Mesothelial cell of epicardium (in vitro differentiated cells): ENCODE measurements at places on chromosomes 12 and 14.

DNA sequence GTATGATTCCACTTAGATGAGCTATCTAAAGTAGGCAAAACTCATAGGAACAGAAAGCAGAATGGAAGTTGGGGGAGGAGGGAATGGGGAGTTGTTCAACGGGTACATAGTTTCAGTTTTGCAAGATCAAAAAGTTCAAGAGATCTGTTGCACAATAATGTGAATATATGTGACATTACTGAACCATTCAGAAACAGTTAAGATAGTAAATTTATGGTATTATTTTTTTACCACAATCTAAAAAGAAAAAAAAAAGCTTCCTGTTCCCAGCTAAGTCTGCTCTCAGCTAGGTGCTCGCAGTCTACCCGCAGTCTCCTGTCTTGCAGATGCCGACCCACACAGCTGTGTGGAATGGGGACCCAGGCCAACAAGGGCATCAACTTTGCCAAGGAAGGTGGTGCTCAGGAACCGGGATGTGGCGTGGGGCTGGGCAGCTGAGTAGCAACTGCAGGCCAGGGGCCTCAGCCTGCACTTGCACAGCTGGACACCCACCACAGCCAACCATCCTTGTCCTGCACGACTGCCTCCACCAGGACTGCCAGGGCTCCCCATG lies 15.3 kb upstream of the ANO6 start:
- H3K4me3 ChIP-seq: no peak overlapping the region
- H3K36me3 ChIP-seq: no peaks in the 10 kb centered on the region
- no peak overlapping the region for H3K27ac ChIP-seq
- DNase-seq: no peak
- no peaks in the 10 kb centered on the region for H3K27me3 ChIP-seq

- H3K36me3 ChIP-seq: peaks cover 1% of the 10 kb centered on the region
- H3K27ac ChIP-seq: peak overlapping the region; percentile 73
- H3K4me3 ChIP-seq: no peak overlapping the region
- H3K4me1 ChIP-seq: peaks cover 21% of the 10 kb centered on the region
- no peak for DNase-seq
Observed at GRCh38 chr14:60758885-60759284, 24.3 kb downstream of the MNAT1 start.

DNA sequence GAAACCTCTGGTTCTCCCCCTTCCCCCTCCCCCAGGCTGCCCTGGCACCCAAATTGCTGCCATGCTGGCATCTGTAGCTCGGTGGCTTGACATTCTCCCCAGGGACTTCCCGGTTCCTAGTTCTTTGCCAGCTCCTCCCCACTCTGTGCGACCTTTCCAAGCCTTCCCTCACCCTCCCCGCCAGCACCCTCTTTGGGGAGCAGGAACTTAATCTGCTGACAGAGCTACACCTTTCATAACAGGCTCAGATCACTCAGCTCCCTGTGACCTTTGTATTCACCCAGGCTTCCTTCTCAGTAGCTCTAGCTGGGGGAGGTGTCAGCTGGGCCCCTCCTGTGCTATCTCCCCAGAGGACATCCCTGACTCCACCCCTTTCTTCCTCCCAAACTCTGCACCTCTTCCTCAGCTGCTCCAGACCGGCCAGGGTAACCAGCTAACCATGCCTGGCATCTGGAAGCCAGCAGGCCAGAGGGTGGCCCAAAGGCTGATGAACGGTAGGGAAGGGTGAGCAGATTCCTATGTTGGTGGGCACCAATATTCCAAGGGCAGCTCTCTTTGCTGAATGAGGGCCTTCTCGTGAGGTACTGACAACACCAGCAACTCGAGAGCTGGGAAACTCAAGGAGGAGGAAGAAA lies 1.8 kb upstream of the COX14 start:
- no peak for DNase-seq
- no peaks in the 10 kb centered on the region for H3K36me3 ChIP-seq
- H3K4me3 ChIP-seq: no peak overlapping the region
- H3K27me3 ChIP-seq: no peaks in the 10 kb centered on the region
- H3K27ac ChIP-seq: peak overlapping the region; percentile 53

DNA sequence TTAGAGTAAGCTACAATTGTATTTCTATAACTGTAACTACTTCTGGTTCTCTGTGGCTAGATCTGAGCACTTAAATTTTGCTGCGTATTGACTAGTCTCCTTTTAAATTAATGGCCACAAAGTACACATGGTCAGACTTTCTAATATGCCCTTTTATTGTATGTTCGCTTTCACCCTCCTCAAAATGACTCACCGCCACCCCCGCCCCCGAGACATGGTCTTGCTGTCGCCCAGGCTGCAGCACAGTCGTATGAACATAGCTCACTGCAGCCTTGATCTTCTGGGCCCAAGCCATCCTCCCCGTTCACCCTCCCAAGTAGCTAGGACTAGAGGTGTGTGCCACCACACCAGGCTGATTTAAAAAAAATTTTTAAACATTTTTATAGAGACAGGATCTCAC lies 11.8 kb downstream of the MTERF2 start:
- H3K27ac ChIP-seq: no peak overlapping the region
- H3K27me3 ChIP-seq: no peaks in the 10 kb centered on the region
- no peak for DNase-seq
- H3K4me1 ChIP-seq: peaks cover 13% of the 10 kb centered on the region

DNA sequence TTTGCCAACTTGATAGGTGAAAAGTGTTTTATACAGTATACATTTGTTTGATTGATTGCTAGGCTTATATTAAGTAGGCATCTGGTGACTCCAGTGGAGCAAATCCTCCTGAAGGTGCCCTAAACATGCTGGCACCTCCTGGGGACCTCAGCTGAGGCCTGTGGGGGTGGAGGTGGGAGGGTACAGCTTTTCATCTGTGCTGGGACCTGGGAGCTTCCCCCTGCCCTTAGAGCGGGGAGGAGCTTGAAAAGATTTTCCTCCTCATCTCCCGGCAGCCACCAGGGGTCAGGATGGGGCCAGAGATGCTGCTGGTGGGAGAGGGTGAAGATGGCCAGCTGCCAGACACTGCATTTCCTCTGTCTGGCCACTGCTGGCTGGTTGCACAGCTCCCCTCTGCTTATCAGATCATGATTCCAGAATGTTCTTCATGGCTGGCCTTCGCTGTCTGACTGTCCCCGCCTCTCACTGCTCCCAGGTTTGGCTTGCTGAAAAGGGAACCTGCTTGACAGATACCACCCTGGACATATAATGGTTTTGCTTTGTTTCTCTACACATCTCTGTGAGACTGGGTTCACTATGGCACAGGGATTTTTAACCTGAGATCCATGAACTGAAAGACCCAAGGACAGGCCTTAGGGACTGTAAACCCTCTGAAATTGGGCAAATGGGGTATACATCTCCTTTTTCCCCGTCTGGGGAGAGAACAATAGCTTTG lies 10.5 kb upstream of the JPH4 start:
- H3K4me3 ChIP-seq: no peak overlapping the region
- H3K36me3 ChIP-seq: no peaks in the 10 kb centered on the region
- H3K27me3 ChIP-seq: peaks cover 22% of the 10 kb centered on the region
- peak overlapping the region; percentile 88 for H3K27ac ChIP-seq

- peaks cover 2% of the 10 kb centered on the region for H3K4me1 ChIP-seq
- no peaks in the 10 kb centered on the region for H3K36me3 ChIP-seq
- no peak for DNase-seq
Observed at GRCh38 chr14:59629444-59630287, 53.1 kb upstream of the CCDC175 start.

GRCh38 chr12:104079024-104079423 lies 14.7 kb downstream of the HCFC2 start:
- no peak overlapping the region for H3K4me3 ChIP-seq
- H3K27me3 ChIP-seq: no peaks in the 10 kb centered on the region
- H3K4me1 ChIP-seq: no peaks in the 10 kb centered on the region

- no peak overlapping the region for H3K27ac ChIP-seq
- no peak for DNase-seq
Observed at GRCh38 chr12:107503129-107503855, 182.3 kb upstream of the PWP1 start.

DNA sequence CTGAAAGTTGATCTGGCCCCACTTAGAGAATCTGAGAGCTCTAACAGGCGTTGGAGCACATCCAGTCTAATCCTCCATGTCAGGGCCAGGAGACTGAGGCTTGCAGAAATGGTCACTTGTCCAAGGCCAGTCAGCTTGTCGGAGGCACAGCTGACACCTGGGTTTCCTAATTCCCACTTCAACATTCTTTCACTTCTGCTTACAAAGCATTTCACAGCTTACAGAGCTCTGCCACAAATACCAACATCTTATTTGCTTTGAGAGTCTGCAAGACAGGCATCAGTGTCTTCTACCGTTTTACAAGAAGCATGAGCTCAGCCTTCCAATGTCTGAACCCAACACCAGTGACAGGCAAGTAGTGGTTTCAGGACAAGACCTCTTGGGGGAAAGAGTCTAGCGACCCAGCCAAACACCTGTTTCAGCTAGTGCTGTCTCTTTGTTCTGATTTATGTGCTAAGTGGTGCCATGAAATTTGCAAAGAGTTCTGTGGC lies 31.8 kb downstream of the ISCA2 start:
- no peak overlapping the region for H3K4me3 ChIP-seq
- peaks cover 6% of the 10 kb centered on the region for H3K27me3 ChIP-seq
- no peak for DNase-seq
- no peak overlapping the region for H3K27ac ChIP-seq

GRCh38 chr12:47111392-47111778 lies 31.6 kb upstream of the AMIGO2 start:
- no peak overlapping the region for H3K27ac ChIP-seq
- DNase-seq: no peak
- H3K36me3 ChIP-seq: no peaks in the 10 kb centered on the region
- no peaks in the 10 kb centered on the region for H3K27me3 ChIP-seq
- H3K4me1 ChIP-seq: no peaks in the 10 kb centered on the region
- no peak overlapping the region for H3K4me3 ChIP-seq

DNA sequence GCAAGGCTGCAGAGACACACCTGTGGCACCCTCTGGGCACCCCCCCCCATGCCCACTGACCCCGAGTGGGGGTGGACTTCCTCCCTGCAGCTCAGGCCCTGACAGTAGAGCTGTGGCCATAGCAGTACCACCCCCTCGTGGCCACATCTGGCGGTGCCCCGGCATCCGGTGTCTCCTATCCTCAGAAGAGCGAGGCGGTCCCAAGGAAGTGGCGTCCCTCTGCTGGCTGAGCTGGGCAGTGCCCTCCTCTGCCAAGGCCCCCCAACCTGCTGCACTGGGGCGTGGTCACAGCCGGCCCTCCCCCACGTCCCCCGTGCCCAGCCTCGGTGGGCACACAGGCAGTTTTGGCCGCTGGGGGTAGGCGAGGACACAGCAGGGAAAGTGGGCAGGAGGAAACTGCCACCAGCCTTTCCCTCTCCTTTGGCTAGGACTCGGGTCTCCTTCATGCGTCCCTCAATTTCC lies 6.0 kb upstream of the SLC6A12 start:
- H3K27ac ChIP-seq: no peak overlapping the region
- H3K36me3 ChIP-seq: no peaks in the 10 kb centered on the region

GRCh38 chr12:16920451-16920850 lies 314.5 kb upstream of the LMO3 start:
- no peaks in the 10 kb centered on the region for H3K4me1 ChIP-seq
- no peaks in the 10 kb centered on the region for H3K36me3 ChIP-seq
- H3K4me3 ChIP-seq: no peak overlapping the region
- DNase-seq: no peak

GRCh38 chr12:121232977-121233627 lies 23.2 kb downstream of the P2RX4 start:
- H3K27me3 ChIP-seq: no peaks in the 10 kb centered on the region
- no peaks in the 10 kb centered on the region for H3K4me1 ChIP-seq
- DNase-seq: no peak
- H3K4me3 ChIP-seq: no peak overlapping the region
- peaks cover 8% of the 10 kb centered on the region for H3K36me3 ChIP-seq

DNA sequence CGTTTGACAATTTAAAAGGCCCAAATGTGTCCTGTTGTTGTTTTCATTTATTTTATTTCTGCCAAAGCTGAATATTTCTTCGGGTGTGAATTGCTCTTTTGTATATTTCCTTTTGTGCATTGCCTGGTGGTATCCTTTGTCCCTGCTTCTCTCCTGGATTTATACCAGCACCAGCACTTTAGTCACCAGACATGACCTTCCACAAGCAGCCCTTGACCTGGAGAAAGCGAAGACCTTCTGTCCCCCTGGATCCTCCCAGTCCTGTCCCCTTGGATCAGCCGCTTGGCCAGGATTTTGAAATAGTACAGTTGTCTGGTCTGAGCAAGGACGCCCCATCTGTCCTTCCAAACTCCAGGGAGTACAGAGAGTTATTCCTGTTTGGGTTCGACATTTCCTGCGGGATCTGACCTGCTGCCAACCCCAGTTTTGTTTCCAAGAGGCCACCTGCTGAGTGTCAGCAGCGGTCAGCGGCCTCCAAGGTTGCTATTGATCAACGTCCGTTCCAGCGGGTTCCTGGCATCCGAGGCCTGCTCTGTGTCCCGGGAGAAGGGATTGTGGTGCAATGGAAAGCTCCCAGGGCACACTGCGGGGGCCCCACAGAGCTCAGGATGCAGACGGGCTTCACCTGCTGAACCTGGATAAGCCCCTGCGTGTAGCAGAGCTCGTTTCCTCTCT lies 45.1 kb upstream of the CHGA start:
- H3K4me1 ChIP-seq: no peaks in the 10 kb centered on the region
- H3K27me3 ChIP-seq: peaks cover 65% of the 10 kb centered on the region
- H3K36me3 ChIP-seq: no peaks in the 10 kb centered on the region
- DNase-seq: no peak

DNA sequence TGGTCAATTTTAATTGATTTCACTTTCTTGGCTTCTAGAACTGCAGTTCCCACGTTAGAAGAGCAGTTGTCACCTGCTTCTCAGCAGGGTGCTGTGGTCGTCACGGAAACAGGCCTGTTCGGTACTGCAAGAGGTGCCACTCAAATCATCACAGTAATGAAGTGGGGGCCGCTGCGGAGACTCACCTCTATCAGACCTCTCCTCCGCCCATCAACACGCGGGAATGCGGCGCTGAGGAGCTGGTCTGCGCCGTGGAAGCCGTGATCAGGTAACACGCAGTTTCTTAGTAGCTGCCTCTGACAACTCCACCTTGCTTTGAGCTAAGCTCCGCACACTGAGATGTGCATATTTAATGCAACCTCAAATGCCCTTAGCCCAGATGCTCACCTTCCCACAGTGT lies 107.2 kb downstream of the UNC79 start:
- H3K27ac ChIP-seq: no peak overlapping the region
- peaks cover 5% of the 10 kb centered on the region for H3K4me1 ChIP-seq
- no peak overlapping the region for H3K4me3 ChIP-seq
- no peaks in the 10 kb centered on the region for H3K36me3 ChIP-seq
- H3K27me3 ChIP-seq: peaks cover 14% of the 10 kb centered on the region

DNA sequence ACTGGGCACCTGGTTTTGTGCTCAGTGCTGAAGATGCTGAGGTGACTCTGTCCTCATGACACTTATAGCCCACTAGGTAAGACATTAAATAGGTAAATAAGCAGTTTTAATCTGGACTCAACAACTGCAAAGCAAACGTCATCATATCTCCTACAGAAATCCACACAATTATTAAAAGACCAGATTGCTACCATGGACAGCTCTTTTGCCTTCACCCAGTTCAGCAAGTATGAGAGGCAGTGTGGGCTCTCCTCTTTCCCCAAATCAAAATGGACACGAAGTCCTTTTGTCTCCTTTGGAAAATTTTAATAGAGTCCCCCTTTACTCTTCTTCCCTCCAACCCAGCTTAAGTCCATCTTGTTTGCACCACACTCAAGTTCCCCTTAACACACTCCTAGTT lies 171.1 kb downstream of the RPAP3 start:
- H3K27ac ChIP-seq: no peak overlapping the region
- no peak overlapping the region for H3K4me3 ChIP-seq
- no peaks in the 10 kb centered on the region for H3K36me3 ChIP-seq
- peaks cover 28% of the 10 kb centered on the region for H3K27me3 ChIP-seq

- no peak overlapping the region for H3K4me3 ChIP-seq
- H3K4me1 ChIP-seq: peaks cover 92% of the 10 kb centered on the region
- peak overlapping the region; percentile 99 for H3K27ac ChIP-seq
Observed at GRCh38 chr14:76920331-76921087, 94.3 kb downstream of the LRRC74A start.
